ENCODE measurements at places on chromosomes 3 and 15.

GRCh38 chr15:27214961-27215360 lies 244.0 kb downstream of the GABRG3 start:
- DNase-seq, result no peak

GRCh38 chr15:95687061-95687460 lies 643.4 kb upstream of the NR2F2 start:
- DNase-seq, result no peak

DNA sequence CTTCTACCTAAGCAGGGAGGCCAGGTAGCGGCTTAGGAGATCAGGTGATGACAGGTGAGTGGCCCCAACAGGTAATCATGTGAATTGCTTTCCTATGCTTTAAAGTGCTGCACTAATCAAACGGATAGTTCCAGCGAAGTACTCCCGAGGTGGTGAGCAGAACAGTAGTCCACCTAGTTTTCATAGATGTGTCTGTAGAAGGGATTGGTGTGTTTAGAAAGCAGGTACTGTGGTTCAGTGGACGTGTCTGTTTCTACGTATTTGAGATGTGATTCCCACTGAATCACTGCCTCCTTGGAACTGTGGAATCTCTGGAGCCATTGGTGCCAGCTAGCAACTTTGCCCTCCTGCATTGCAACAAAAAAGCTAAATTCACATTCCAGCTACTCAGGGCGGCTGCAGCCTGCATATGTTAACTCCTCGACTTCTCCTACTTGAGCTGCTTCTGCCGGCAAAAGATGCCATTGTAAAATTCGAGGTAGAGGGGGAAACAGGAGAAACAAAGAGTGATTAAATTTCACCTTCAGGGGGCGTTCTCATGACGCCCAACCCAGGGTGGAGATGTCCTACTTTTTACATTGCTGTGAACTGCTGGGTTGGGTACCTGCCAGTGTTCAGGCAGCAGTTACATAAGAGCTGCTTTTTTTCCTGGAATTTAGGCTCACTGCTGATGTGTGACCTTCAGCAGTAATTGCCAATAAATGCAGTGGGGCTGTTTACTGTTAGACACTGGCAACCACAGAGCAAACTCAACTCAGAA lies 227.3 kb downstream of the ITPR1 start:
- no peak for DNase-seq

GRCh38 chr3:76497636-76498035 lies 542.3 kb upstream of the ROBO2 start:
- no peak for DNase-seq

GRCh38 chr15:66884661-66885237 lies 180.7 kb upstream of the SMAD3 start:
- DNase-seq, result no peak

- no peak for DNase-seq
These were observed 31.7 kb upstream of the MAP4 start for GRCh38 chr3:48047841-48048464.

DNA sequence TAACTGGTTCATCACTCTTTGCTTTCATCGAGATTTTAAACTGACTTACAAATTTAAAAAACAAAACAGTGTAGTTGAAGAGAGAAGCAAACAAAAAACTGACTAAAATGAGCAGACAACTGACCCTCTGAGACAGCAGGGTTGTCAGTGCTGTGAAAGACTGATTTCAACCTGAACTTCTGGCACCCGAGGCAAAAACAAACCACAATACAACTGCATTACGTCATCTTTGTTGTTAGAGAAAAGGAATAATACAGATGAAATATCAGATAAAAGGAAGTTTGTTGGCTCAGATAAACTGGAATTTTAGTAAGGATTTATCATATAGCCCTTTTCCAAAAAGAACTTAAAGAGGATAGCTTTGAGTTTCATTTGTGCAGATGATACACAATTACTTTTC lies 51.1 kb downstream of the PARP15 start:
- DNase-seq, result no peak

GRCh38 chr15:52005748-52006701 lies 13.0 kb upstream of the MAPK6 start:
- no peak for DNase-seq

- DNase-seq, result no peak
These were observed 22.5 kb downstream of the POPDC2 start for GRCh38 chr3:119637679-119638477.

DNA sequence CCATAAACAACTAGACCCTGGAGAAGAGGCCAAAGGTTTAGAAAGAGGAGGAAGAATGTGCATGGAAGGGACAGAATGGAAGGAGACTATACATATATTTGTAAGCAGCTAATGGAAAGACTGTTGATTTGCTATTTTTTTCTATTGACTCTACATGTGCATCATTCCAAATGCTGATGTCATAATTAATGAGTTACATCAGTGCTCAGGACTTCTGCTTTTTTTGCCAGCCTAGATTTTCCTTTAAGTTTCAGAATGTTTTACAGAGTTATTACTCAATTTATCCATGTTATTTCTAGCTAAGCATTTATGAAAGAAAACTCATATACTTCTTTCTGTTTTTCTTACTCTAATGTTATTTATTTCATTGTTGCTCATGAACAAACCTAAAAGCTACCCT lies 62.6 kb upstream of the VGLL3 start:
- DNase-seq, result no peak

DNA sequence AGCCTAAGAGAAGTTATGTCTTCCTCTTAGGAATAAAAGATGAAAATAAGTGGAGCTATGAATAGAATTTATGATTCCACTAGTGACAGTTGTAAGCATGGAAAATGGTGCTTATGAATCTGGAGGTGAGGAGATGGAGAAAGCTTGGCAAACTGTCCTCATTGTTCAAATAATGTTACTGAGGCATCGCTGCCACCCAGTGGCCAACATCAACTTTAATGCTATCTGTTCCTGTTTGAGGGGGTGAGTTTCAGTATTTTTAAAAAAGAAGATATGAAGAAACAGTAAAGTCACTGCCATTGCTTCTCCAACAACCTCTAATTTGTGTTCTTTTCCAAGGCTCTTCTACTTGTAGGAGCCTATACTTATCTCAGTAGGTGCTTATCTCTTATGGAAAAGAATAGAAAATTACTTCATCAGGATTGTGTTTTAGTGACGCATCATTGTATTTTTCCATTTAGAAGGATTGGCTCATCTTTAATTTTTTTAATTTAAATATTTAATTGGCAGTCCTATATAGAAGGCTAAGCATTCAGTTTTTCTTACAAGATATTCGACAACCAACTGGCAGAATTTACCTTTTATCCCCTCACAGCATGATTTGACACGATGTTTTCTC lies 260.4 kb upstream of the P2RY1 start:
- peak; percentile 10 for DNase-seq

DNA sequence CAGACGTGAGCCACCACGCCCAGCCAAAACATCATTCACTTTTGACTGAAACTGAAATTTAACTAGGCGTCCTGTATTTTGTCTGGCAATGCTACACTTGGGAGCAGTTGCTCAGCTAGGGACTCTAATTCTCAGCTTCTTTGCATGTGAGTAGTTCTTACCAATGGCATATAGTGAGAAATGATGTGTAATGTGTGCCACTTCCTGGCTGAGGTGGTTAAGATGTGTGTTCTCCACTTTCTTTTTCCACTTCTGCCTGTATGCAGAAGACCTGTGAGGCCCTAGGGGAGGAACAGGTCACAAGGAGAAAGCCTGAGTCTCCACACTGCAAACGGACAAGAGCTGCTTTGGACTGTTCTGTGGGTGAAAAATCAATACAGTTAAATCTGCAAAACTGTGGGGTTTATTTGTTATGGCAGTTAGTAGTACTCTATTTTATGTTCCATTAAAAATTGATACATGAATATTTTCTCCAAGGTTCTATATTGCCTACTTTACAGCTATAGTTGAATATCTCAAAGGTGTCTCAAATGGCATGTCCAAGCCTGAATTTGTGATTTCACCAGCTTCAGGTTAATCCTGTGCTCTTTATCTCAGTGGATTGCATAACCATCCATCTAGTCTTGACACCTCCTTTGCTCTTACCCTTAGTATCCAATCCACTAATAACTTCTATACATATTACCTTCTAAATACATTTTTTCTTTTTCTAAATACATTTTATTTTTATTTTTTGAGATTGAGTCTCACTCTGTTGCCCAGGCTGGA lies 59.3 kb downstream of the NR1D2 start:
- no peak for DNase-seq

DNA sequence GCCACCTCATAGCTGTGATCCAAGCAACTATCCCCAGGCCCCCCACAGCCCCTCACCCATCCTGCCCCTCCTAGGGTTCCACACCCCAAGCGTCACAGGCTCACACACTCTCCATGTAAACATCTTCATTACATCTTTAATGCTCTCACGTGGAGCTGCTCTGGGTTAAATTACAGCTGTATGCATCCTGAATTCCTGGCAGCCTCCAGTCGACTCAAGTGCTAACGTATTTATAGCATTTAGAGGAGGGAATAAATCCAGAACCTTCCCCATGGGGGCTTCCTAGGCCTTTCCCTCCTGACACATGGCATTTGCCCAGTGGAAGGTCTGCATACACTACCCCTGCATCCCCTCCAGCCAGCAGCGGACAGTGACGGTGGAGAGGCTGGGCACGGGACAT lies 9.6 kb downstream of the C3orf18 start:
- no peak for DNase-seq

- no peak for DNase-seq
These were observed 171.2 kb upstream of the WNT5A start for GRCh38 chr3:55658270-55658669.

DNA sequence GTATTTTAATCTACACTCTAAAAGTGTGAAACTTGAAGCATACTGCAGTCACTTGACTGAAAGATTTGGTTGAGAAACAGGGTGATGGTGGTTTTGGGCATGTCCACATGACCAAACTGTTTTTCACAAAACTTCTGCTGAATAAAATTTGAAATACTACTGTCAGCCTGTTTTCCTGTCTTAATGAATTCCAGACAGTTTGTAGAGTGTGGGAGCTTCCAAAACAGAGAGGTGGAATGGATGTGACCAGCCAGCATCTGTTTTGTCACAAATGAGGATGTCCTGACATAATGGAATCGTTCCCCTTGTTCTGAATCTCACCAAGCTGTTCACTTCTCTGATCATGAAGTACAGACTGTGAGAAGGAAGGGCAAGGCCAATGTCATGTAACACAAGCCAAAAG lies 11.8 kb downstream of the MITF start:
- DNase-seq, result no peak

- no peak for DNase-seq
These were observed 67.4 kb downstream of the PIK3R4 start for GRCh38 chr3:130679218-130679617.

GRCh38 chr15:40377606-40378005 lies 4.9 kb upstream of the KNSTRN start:
- DNase-seq, result no peak

- DNase-seq, result no peak
These were observed 26.7 kb downstream of the SLC6A1 start for GRCh38 chr3:11019116-11019819.

All from NCI-H1092 (cell line).